Fibroblast of skin of scalp (primary cell): ENCODE measurements at places on chromosomes 3 and 15.

- DNase-seq, result no peak
Measured at GRCh38 chr3:46407970-46408369, 911 bp downstream of the CCRL2 start.

- DNase-seq, result no peak
Measured at GRCh38 chr15:85137489-85138168, 156.0 kb downstream of the PDE8A start.

DNA sequence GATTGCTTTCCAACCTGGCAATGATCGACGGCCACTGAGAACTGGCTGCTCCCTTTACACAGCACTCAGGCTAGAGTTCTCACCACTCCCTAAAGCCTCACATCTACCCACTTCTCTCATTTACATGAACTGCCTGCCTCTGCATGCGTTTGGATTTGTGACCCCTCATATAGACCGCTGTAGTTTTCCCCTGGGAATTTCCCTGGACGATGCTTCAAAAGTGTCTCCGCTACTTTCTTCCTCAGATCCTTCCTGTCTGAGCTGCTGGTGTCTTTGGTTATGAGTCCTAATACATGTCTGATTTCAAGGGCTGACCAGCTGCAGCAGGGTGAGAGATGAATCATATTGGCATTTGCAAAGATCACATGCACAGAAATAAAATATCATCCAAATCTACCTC is 116.7 kb upstream of the ETV5 start:
- no peak for DNase-seq

- DNase-seq, result no peak
Measured at GRCh38 chr3:24460974-24461373, 33.7 kb downstream of the THRB start.

DNA sequence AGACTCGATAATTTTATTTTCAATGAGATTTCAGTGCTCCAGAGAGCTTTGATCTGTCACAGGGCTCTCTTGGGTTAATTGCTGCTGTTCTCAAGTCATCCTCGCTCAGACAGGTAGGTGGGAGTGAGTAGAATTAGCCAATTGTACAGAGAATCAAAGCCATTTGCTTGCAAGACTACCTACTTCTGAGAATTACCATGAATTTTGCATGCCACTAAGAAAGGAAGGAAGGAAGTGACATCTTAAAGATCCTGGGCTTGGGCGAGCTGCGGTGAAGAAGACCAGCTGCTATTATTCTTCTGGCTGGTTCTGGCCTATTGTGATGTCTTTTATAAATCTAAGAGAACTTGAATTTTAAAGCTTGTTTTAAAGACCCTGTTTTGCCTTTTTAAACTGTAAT is 154.1 kb upstream of the LPP start:
- DNase-seq, result no peak

- peak; percentile 93 for DNase-seq
Measured at GRCh38 chr3:159733194-159733860, 255.3 kb upstream of the IL12A start.

GRCh38 chr3:98812851-98813374 is 49.8 kb downstream of the ST3GAL6 start:
- peak; percentile 40 for DNase-seq

- DNase-seq, result peak; percentile 73
Measured at GRCh38 chr15:48331796-48332641, 790 bp downstream of the DUT start.

GRCh38 chr3:88810455-88810854 is 297.0 kb upstream of the EPHA3 start:
- peak; percentile 50 for DNase-seq

DNA sequence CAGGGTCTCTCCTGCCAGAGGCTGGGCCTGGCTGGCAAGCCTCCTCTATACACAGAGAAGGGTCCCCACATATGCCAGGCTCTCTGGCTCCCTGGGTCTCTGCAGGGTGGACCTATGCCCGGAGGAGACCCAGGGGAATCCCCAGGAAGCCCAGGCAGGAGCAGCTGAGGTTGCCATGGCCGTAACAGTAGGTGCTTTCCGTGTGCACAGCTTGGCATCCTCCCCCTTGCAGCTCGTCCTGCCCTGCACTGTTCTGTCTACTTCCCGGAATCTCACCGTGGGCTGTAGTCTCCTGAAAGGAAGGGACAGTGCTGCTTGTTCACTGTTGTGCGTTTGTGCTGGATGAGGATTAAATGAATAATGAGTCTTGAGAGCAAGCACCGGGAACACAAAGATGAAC is 47.8 kb downstream of the DAPK2 start:
- no peak for DNase-seq

DNA sequence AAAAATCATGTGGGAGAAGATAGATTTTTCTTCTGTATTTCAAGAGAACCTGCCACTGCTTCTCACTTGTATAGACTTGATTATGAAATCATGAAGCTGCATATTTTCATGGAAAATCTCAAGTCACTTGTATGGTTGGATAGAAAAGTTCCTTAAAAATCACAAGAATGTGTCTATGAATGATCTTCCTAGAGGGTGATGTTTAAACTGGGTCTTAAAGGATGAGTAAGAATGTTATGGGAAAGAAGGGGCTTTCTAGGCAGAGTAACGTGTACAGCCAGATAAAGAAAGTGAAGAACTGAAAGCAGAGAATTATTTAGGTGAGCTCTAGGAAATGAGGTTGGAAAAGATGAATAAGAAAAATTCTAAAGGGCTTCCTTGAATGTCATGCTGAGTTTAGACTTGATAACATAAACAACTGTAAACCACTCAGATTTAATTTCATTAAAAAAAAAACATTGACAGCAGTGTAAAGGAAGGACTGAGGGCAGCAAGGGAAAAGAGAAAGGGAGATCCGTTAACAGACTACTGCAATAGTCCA is 5.0 kb downstream of the CD47 start:
- DNase-seq, result peak; percentile 51

DNA sequence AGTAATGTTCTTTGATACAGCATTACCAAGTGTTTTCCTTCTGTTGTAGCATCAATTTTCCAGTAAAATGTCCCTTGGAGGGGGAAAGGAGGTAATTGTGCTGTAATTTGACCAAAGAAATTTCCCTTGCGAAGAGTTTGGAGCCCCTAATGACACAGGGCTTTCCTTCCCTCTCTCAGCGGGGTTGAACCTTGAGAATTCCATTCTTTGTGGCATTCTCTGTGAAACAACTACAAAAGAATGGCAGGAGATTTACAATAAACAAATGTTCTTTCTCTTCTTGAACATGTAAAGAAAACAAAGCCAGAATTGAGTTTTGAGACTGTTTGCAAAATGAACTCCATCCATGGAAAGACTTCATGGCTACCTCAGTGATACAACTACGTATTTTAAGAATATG is 53.4 kb downstream of the SIDT1 start:
- DNase-seq, result no peak

GRCh38 chr3:178583963-178584575 is 47.8 kb downstream of the KCNMB2 start:
- DNase-seq, result no peak

- no peak for DNase-seq
Measured at GRCh38 chr15:58926823-58927222, 6.7 kb downstream of the SLTM start.

GRCh38 chr3:184745526-184745925 is 33.7 kb upstream of the MAGEF1 start:
- DNase-seq, result no peak

- no peak for DNase-seq
Measured at GRCh38 chr15:36429707-36430106, 149.7 kb upstream of the CDIN1 start.

GRCh38 chr3:110323349-110323748 is 748.3 kb upstream of the NECTIN3 start:
- DNase-seq, result no peak

- peak; percentile 65 for DNase-seq
Measured at GRCh38 chr3:151393941-151394340, 9.4 kb upstream of the P2RY12 start.

- DNase-seq, result no peak
Measured at GRCh38 chr15:79066391-79067071, 24.0 kb downstream of the RASGRF1 start.

DNA sequence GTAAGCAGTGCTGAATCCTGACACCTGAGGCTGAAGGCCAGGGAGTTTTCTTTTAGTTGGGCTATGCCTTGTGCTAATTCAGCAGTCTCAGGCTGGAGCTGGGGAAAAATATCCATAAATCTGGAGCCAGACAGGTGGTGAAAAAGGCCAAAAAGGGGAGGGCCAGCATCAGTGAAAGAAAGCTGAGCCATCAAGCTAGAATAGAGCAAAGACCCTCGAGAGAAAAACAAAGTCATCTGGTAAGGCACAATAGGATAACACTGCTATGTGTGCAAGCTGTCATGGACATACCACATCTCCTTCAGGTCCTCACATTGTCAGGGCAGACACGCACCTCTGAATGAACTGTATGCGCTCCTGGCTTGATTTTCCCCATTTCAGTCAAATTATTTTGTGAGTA is 687.9 kb downstream of the SQOR start:
- no peak for DNase-seq

DNA sequence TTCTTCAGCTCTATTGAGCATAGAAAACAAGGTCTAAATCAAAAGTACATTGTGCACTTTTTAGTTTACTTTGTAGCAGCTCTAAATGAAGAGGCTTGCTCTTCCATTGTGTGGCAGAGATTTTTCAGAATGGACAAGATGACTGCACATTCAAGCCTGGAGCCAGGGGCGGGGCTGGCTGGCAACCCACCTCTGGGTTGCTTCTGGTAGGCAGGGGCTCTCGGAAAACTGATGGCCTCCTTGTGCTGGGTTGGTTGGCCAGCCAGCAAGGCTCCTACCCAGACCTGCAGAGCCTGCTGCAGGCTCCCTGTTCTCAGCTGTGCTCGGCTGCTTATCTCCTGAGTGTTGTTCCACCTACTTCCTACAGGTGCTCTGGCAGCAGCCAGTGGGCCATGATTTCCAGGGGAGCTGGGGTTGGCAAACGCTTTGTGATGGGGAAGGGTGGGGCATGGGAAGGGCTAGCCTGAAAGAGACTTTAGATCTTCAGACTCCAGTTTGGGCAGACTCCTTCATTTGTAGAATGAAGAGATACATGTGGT is 8.8 kb downstream of the BSN start:
- DNase-seq, result no peak

DNA sequence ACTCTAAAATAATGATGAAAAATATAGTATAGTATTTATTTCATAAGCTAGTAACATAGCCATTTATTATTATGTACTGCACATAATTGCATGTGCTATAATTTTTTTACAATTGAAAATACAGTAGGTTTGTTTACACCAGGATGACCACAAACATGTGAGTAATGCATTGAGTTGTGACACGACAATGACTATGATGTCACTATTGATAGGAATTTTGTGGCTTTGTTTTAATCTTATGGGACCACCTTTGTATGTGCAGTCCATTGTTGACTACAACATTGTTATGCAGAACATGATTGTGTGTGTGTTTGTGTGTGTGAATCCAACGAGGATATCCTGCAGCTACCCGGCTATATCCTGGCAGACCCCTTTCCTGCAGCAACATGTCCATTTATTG is 372.2 kb upstream of the MCTP2 start:
- no peak for DNase-seq
